NCI-H1417 (cell line): ENCODE measurements at places on chromosomes 13 and 19.

GRCh38 chr19:6066661-6067646 lies 43.3 kb downstream of the RFX2 start:
- peak; percentile 98 for DNase-seq

GRCh38 chr13:29532116-29532515 lies 63.4 kb downstream of the SLC7A1 start:
- DNase-seq: no peak

- no peak for DNase-seq
Measured at GRCh38 chr13:21913010-21913409, 242.1 kb downstream of the FGF9 start.

DNA sequence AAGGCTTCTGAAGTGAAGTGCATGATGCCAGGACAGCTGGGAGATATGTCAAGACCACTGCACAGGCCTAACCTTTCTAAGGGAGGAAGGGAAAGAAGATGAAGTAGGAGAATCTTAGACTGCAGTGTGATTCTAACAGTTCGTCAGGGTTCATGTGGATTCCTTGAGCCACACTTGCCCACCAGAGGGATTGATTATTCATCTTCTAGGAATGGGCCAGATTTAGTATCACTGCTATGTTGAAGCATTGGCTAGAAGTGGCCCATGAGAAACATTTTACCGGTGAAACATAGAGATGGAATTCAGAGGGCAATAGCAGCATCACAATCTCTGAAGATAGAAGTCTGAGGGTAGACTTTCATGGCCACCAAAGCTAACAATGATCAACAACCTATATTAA lies 550.8 kb upstream of the SLITRK1 start:
- no peak for DNase-seq

DNA sequence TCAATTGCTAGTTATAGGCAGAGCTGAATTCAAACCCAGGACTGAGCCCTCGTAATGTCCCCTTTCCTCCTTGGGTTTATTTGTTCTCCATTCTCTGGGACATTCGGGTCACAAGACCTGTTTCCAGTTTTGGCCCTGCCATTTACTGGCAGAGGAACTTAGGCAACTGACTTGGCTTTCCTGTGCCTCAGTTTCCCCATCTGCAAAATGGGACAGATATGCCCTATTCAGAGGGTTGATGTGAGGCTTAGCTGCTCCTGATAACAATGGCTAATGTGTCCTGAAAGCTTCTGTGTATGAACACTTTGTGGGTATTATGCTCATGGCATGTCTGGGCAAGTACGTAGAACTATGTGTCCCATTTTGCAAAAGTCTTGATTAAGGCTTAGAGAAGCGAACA lies 996 bp downstream of the ZNF524 start:
- DNase-seq: no peak

GRCh38 chr19:13164343-13165161 lies 14.3 kb downstream of the IER2 start:
- DNase-seq: peak; percentile 95

DNA sequence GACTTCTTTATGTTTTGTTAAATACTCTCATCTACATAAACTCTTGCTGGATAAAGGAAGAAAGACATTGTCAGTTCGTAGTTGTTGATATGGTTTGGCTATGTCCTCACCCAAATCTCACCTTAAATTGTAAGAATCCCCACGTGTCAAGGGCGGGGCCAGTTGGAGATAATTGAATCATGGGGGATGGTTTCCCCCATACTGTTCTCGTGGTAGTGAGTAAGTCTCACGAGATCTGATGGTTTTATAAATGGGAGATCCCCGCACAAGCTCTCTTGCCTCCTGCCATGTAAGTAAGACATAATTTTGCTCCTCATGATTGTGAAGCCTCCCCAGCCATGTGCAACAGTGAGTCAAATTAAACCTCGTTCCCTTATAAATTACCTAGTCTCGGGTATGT lies 3.6 kb downstream of the ADGRE1 start:
- DNase-seq: no peak

- DNase-seq: peak; percentile 27
Measured at GRCh38 chr19:36916991-36917390, 859 bp downstream of the ZNF568 start.

GRCh38 chr13:25166306-25166705 lies 5.8 kb downstream of the AMER2 start:
- no peak for DNase-seq

- DNase-seq: no peak
Measured at GRCh38 chr19:2945575-2946184, 909 bp upstream of the ZNF77 start.

DNA sequence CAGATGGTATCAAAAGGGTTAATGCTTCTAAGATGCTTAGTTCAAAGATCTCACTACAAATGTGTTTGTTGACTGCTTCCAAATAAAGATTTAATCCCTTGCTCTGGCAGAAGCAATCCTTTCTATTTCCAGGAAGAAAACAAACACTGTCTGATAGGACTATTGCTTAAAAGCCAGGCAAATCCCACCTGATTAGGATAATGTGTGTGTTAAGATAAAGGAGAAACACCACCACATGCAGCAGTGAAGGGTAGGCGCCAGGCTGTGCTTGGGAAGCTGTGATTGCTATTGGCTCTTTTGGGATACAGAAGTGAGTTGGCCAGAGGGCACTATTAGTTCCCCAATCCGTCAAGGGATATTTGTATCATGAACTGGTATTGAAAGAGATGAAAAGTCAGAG lies 62.8 kb upstream of the LRCH1 start:
- DNase-seq: no peak

GRCh38 chr13:80140685-80141084 lies 200.2 kb downstream of the SPRY2 start:
- DNase-seq: no peak

DNA sequence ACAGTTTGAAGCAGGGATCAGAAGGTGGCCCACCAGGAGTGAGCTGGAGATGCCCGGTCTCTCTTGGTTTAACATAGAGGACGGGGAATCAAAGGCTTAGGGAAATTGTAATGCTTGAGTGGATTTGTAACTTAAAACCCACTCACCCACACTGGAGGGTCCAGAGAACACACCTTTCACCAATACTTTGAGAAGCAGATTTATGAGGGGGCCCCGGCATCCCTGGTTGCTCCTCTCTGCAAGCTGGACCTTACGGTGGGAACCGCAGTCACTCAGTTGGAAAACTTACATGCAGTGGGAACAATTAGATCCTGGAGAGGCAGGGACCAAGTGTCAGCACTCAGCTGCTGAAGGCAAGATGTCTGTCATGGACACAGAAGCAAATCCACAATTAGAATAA lies 20.5 kb downstream of the PPP5C start:
- DNase-seq: peak; percentile 29

DNA sequence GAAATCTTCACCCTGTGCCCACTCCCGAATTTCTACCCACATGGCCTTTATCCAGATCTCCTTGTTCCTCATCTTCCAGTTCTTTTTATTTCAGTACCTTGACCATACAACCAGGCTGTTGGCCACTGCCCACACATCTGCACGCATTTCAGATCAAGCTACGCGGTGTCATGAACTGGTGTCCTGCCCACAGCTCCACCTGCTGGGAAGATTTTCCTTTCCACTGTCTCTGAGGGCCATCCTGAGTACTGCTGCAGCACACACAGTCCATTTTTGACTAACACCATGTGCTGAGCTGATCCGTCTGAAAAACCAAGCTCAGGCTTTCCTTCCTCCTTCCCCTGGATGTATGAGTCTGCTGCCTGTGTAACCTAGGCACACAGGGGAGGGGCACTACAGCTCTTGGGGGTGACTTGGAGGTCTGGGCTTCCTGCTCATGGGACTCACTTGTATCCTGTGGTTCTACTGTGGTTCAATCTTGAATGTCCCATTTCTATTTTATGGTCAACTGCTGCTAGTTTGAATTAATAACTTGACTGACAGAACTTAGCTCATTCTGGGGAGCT lies 71.9 kb downstream of the WASF3 start:
- no peak for DNase-seq

GRCh38 chr19:10640361-10640760 lies 13.8 kb upstream of the ILF3 start:
- DNase-seq: no peak

DNA sequence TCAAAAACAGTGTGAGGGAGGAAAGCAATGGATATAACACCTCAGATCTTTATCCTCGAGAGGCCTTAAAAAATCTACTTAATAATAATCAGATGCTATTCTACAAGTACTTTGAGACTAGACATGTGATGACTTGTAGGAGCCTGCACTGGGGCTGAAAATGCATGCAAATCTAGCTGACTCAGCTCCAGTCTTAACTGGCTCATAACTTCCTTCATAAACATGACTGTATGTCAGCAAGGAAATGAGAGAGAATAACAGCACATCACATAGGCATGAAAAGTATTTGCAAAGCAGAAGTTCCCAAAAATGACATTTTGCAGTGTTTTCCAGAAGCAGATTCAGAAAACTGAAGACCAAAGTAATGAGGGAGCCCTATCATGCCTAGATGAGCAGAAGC lies 38.1 kb downstream of the PSG5 start:
- DNase-seq: no peak

DNA sequence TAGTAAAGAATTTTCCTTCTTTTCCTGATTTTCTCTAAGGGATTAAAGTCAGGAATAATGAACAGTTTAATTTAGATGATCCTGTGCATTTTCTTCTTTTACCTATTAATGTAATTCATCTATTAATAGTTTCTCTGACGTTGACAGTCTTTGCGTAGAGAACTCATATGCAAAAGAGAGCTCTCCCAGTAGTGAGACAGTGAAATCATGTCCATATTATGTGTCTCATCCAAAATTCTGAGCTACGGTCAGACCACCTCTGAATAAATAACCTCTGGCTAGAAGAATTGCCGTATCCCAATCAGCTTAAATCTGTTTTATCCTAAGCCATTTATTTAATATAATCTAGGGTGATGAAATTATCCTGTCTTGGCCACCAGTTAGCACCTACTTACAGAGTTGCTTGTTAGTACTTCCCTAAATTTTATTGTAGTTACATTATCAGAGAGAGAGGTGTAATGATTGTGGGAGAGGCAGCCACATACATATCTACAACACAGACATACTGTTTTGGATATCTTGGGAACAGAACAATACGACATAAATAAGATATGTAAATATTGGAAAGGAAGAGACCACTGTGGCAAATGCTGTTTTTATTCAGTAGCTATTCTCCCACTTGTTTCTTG lies 30.7 kb downstream of the PDS5B start:
- DNase-seq: no peak

DNA sequence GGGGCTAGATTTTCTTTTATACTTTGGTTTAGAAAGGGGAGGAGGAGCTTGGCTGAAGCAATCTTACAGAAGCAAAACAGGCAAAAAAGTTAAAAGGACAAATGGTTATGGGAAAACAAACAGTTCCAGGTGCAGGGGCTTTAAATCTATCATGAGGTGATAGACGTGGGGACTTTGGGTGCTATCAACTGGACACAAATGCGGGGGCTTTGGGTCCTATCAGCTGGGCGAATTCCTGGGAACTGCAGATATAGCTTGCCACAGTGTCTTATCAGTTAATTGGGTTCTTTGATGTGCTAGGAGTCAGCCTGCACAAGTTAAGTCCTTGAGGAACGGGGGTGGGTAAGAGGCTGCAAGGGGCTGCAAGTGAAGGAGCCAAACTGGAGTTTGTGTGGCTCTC lies 260.6 kb downstream of the TUBA3C start:
- DNase-seq: no peak

- DNase-seq: no peak
Measured at GRCh38 chr19:34428549-34429285, 536 bp downstream of the UBA2 start.

DNA sequence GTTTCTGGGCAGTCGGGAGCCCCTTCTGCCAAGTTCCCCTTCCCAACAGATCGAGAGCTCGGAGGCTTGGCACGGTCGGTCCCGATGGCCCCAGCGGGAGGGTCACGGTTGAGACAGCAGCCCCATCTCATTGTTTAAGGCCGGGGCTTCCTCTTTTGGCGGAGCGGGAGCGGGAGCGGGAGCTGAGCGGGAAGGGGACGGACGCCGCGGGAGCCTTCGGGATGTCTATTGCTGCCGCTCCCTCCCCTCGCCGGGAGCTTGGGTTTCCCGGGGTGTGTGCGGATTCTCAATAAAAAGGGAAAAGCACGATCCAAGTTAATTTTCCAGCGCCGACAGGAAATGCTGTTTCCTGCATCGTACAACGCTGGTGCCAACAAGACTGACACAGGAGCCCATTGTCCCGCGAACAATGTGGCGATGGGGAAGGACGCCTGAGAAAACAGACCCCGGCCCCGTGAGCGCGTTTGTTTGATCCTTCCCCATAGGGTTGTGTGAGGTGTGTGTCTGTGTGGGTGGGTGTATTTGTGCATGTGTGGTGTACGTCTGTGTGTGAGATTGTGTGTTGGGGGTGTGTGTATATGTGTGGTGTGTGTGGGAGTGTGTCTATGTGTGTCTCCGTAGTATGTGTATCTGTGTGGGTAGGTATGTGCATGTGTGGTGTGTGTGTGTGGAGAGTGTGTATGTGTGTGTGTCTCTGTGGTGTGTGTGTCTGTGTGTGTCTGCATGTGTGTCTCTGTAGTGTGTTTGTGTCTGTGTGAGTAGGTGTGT lies 36.3 kb upstream of the FLT1 start:
- no peak for DNase-seq

- DNase-seq: no peak
Measured at GRCh38 chr19:46043519-46043918, 2.7 kb upstream of the IGFL4 start.

DNA sequence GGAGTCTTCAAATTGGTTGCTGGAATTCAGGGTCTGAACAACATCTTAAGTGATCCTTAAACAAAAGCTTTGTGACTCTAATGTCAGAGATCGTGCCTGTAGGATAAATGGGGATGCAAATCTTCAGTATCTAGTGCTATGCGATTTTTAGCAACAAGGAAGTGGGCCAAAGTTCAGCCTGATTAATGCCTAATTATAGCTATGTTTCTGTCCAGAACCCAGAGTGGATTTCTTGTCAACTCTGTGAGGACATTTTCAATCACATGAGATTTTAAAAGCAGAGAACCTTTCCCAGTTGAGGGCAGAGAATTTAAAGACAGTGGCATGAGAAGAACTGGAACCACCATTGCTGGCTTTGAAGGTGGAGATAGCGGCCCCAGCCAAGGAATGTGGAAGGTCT lies 84.3 kb upstream of the PCDH9 start:
- DNase-seq: no peak

DNA sequence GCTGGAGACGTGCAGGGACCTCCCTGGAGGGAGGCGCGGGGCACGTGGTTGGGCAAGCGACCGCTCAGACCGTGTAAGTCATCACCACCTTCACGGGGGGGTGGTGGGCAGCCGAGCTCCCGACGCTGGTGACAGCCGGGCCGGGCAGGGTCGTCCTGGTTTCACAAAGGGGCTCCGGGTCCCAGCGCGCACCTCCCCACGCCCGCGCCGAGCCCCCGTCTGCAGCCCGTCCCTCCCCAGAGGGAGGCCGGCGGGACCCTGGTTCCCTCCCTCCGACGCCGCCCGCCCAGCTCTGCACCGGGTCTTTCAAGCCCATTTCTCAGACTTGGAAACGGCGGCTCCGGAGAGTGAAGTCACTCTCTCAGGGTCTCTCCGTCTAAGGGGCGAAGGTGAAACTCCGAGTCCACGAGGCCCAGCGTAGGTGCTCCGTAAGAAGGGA lies 729 bp upstream of the ARID3A start:
- peak; percentile 96 for DNase-seq
